Right hindlimb (tissue), 1 donor: ENCODE measurements at places on chromosomes 1 and 21.
A peak's percentile ranks its signal among the peaks of the same experiment; 100 is the strongest.

DNA sequence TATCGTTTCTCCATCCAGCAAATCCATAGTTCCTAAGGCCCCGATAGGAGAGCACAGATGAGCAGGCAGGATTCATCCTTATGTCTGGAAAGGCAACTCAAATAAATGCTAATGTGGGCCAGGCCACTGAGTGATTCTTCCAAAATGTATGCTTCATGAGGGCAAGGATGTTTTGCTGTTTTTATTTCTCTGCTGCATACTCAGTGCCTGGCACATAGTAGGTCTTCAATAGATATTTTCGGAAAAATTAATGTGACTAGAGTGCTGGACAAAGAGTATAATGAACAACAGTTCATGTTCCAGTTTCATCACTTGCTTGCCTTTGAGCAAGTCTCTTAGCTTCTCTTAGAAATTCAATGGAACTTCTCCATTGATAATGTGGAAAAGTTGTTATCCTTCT is 357.7 kb downstream of the PRDM2 start:
- DNase-seq: no peak

GRCh38 chr21:14488672-14489204 is 57.4 kb downstream of the SAMSN1 start:
- no peak for DNase-seq

- DNase-seq: no peak
Observed at GRCh38 chr1:59055908-59056719, 240.8 kb upstream of the FGGY start.

GRCh38 chr1:50978144-50978851 is 8.3 kb downstream of the CDKN2C start:
- DNase-seq: peak; percentile 59

DNA sequence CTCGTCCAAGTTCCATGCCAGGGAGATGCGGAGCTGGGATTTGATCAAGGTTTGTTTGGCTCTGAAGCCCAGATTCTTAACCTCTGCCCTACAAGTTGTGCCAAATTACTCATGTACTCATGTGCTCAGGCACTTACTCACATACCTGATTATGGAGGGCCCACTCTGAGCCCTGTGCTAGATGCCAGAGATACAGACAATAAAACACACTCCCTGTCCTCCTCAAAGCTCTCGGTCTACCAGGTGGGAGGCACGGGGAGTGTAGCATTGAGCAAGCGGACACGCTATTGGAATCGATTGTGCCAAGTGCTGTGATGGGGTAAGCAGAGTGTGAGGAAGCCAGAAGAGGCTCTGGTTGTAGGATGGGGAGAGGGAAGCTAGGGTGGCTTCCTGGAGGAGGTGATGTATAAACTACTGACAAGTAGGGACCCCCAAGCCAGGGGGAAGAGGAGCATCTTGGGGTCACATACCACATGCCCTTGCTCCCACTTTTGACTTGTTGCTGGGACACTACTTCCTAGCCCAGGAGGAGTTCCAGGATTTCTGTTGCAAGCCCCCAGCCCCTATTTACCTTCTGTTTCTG is 49.8 kb upstream of the IFNLR1 start:
- no peak for DNase-seq

DNA sequence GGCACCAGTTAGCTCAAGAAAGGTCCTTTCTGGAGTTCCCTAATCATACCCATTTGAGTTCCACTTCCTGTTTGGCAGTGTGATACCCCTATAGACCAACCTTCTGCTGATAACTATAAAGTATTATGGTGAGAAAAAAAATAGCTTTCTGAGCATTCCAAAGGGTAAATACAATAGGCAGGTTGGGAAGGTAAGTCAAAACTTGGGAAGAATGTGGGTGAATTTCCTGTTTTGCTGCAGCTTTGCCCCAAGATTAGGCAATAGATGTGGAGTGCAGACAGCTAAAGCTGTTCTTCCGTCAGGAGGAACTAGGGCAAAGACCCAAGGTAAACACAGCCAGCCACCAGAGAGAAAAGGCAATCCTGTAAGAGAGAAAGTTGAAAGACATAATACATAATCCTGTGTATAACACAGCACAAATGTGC is 49.9 kb upstream of the GUCA2A start:
- DNase-seq: no peak

DNA sequence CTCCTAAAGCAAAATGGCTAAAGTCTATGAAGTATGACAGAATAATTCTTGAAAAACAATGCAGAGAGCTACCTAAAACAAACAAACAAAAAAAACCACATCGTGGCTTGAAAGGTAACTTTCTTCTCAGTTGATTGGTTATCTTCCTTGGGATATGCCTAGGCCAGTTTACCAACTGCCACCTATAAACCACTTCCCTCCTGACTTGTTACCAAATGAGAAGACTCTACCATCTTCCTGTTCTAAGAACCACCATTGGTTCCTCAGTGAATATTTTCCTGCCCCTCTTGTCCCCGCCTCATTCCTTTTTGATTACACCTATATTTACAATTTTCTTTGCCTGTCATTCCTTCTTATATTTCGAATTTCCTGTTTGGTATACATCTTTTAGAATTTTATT is 336.6 kb downstream of the SIPA1L2 start:
- no peak for DNase-seq

GRCh38 chr1:52926864-52927211 is 238 bp upstream of the SCP2 start:
- DNase-seq: no peak

- no peak for DNase-seq
Observed at GRCh38 chr1:7491109-7491817, 279.8 kb upstream of the VAMP3 start.

DNA sequence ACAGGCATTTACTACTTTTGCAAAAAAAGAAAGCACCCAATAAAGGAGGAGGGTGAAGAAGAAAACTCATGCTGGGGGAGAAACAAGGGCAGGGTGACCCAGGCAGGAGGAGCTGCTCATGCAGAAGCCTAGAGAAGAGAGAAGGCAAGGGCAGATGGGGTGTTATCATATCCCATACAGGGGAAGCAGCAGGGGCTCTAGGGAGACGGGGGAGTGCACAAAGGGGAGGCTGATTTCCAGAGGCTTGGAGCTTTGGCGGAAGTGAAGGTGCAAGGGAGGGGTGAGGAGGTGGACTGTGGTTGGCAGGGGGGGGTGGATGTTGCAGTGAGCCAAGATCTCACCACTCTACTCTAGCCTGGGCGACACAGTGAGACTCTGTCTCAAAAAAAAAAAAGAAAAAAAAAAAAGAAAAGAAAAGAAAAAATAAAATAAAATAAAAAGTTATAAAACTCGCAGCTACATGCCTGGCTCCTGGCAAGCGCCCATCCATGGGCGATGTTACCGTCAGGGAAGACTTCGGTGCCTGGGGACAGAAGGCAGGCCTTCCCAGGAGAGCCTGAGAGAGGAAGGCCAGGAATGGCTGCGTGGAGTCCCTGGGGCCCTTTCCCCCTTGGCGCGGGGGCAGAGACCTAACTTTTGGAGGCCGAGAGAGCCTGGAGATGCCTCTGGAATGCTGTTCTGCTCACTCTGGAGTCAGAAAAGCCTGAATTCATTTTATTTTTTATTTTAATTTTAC is 3.3 kb upstream of the FCN3 start:
- no peak for DNase-seq

- no peak for DNase-seq
Observed at GRCh38 chr1:206663362-206663761, 21.3 kb upstream of the MAPKAPK2 start.

GRCh38 chr21:46351476-46352163 is 27.7 kb downstream of the PCNT start:
- DNase-seq: no peak

GRCh38 chr1:104780470-104781078 is 1030.9 kb downstream of the AMY1C start:
- no peak for DNase-seq

DNA sequence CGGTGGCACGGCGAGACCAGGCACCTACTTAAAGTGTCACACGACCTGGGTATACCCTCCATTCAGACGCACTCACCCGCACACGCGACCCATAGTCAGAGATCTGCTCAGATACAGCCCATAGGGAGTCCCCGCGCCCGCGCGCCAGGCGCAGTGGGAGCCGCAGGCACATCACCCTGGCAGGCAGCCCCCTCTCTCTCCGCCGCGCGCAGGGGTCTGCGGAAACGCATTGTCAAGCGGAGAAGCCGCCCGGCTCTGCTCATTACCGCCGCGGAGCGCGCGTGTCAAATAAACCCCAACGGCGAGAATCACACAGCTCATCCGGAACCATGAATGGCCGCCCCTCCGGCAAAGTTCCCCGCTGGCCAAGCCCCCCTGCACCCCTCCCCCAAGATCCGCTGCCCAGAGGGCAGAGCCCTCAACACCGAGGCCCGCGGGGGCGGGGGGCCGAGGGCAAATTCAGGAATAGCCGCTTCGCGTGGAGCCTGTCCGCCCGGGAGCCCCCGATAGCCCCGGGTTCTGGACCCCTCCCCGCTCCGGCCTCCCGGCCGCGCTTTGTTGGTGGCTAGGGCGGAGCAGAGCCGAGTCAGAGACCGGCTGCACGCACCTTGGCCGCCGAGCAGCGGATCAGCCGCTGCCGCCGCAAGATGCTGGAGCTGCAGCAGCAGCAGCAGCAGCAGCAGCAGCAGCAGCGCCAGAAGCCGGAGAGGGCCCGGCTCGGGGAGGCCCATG is 522 bp downstream of the LRP8 start:
- DNase-seq: peak; percentile 69
